ENCODE measurements at places on chromosomes 1 and 21.

- DNase-seq: no peak
Observed at GRCh38 chr1:94804442-94804837, 15.7 kb upstream of the SLC44A3 start.

DNA sequence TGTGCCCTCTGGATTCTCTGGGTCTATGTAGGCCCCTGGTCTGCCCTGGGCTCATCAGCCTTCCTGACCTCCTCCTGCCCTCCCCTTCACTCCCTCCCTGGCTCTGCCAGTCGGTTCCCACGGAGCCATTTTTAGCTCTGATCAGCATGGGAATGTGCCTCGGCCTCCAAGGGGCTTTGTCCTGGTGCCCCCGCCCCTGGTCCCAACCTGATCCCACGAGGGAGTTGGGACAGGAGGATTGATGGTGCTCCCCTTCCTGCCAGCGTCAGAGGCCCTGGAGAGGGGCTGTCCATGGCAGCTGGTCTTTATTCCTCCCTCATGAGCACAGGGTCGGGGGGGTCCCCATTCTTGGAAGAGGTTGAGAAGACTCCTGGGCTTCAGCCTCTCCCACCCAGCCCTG is 24.9 kb downstream of the ETNK2 start:
- DNase-seq: no peak

- no peak for DNase-seq
Observed at GRCh38 chr21:42395905-42396651, at the start of gene TMPRSS3. Gene TMPRSS3 (minus strand): TSS chr21:42396052. CDS start chr21:42395417, 635 bp downstream.

- no peak for DNase-seq
Observed at GRCh38 chr1:33634806-33635205, 162.4 kb downstream of the ZSCAN20 start.

GRCh38 chr1:30715216-30715615 is 8.2 kb downstream of the MATN1 start:
- no peak for DNase-seq

GRCh38 chr21:40351006-40351405 is 483.8 kb downstream of the PCP4 start:
- DNase-seq: no peak

DNA sequence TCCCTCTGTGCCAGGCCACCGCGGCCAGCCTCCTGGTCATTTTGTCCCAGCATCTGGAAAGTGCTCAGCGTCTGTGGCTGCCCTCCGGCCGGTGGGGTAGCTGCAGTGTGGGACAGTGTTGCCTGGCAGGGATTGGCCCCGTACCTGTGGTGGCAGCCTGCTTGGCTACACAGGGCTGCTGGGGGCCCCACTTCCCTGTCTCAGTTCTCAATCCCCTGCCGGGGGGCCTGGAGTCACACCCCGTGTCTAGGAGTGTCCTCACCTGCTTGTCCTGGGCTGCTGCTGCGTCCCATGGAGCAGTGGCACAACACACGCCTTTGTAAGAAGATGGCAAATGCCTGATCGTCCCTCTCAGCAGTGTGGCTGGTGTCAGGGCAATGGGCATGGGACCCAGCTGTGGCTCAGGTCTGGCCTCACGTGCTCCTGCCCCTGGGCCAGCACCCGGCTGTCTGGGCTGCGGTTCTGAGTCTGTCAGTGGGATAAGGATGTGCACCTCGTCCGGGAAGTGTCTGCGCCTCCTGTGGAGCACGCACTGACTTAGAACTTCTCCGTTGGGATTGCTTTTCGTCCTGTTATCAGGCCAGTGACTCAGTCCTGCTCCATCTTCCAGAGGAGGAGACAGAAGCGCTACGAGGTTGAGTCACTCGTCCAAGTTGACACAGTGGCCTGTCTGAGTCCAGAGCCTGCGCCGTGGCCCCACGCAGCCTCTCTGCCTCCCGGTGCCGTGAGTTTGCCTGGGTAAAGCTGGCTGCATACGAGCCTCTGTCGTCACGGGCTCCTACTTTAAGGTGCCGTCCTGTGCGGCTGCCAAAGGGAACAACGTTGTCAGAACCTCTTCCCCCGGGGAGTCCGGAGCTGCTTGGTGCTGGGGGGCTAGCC is 41.0 kb downstream of the CRYAA start:
- no peak for DNase-seq

DNA sequence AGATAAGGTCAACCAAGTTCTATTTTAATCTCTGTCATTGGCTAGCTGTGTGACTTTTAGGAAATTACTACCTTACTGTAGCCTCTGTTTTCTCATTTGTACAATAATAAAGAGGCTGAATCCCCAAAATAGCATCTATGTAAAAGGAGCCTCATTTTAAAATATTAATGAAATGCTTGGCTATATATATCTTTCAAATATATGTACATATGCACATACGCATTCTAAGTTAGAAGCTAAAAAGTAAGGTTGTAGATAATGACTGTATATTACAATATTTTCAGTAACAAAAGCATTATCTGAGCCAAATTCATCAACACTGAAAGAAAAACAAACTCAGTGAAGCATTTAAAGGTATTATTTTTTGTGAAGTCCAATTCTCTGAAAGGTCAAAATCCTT is 44.6 kb downstream of the TYW3 start:
- no peak for DNase-seq

DNA sequence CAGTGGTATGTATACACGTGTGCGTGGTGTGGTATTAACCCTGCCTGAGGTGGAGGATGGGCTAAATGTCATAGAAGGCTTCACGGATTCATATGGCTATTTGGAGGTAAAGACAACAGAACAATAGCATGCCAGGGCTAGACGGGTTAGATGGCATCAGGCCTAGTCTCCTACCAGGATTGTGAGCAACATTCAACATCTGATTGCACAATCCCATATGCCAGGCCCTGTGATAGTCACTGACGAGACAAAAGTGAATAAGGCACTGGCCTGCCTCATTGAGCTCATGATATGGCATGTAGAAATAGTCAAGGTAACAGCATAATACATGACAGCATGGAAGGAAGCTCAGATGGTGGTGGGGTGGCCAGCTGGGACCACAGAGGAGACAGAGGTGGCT is 167.1 kb upstream of the BEND5 start:
- DNase-seq: no peak

DNA sequence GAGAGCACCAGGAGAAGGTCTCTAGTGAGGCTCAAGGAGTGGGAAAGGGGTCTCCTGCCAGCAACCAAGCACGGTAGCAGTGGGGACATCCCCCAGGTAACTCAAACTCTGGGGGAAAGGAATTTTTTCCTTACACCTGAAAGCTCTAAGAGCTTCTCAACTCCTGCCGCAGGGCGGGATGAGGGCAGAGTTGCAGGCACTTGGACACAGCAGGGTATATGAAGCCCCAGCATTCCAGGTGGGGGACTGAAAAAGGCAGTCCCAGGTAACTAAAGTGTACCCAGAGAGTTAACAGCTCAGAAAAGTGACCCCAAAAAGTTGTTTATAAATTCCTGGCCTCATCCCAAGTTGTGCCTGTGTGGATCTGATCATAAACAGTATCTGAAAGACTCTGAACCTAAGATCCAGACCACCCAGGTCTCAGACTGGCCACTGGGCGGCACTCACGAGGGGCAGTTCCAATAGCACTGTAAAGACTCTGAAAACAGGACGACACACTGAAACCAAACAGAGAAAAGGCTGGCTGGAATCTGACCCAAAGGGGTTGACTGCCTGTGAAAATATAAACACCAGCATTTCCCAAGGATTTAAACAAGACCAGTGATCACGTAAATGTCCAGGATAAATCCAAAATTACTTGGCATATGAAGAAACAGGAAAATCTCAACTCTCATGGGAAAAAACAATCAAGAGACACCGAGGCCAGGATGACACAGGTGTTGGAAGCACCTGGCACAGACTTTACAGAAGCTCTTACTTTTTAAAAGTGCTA is 47.5 kb downstream of the HSF2BP start:
- no peak for DNase-seq

DNA sequence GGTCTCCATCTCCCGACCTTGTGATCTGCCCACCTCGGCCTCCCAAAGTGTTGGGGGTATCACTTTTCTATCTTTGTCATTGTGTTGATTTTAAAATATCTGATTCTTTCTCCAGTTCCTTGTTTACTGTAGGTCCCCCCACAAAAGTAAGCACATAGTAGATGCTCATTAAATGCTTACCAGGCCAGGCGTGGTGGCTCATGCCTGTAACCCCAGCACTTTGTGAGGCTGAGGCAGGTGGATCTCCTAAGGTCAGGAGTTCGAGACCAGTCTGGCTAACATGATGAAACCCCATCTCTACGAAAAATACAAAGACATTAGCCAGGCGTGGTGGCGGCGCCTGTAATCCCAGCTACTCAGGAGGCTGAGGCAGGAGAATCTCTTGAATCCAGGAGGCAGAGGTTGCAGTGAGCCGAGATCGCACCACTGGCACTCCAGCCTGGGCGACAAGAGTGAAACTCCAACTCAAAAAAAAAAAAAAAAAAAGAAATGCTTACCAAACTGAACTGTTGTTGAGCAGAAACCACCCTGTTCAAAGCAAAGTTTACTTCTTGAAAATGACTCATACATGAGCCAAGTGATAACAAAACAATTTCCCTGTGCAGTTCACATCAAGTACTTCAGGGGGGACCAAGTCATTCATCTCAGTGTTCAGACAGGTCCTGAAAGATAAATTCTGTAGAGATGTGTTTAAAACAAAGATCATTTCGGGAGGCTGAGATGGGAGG is 24.3 kb upstream of the NID1 start:
- no peak for DNase-seq

DNA sequence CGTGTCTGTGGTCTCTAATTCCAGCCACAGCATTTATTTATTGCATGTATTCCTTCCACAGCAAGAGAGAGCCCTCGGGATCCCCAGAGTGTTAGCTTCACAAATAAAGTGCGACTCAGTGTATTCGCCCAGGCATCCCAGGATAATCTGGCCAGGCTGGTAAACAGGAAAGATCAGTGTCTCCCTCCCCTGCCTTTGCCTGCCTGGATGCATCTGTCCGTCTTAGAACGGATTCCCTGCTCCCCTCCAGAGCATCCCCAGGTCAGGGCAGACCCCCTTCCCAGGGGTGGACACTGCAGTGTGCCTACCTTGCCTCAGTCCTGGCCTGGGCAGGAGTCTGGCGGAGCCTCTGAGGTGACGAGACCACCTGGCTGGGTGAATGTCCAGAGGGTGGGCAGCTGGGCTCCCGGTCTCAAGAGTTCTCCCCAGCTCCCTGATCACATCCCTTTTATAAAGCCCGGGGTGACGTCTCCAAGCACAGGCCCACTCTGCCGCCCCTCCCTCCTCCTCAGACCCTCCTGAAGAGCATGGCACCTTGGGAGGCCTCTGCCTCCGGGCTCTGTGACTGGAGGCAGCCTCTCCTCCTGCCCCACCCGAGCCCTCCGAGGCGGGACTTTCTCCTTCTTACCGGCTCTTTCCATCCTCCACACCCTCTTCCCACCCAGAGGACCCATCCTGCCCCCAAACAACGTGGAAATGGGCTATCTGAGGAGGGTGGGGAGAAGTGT is at the start of gene KISS1:
Gene KISS1, minus strand, starts transcription at position 424 of the 728 bp plus-strand sequence. CDS start 3,615 bp downstream, outside the sequence.
- no peak for DNase-seq

GRCh38 chr1:53362270-53362669 is 34.4 kb upstream of the LRP8 start:
- DNase-seq: no peak

DNA sequence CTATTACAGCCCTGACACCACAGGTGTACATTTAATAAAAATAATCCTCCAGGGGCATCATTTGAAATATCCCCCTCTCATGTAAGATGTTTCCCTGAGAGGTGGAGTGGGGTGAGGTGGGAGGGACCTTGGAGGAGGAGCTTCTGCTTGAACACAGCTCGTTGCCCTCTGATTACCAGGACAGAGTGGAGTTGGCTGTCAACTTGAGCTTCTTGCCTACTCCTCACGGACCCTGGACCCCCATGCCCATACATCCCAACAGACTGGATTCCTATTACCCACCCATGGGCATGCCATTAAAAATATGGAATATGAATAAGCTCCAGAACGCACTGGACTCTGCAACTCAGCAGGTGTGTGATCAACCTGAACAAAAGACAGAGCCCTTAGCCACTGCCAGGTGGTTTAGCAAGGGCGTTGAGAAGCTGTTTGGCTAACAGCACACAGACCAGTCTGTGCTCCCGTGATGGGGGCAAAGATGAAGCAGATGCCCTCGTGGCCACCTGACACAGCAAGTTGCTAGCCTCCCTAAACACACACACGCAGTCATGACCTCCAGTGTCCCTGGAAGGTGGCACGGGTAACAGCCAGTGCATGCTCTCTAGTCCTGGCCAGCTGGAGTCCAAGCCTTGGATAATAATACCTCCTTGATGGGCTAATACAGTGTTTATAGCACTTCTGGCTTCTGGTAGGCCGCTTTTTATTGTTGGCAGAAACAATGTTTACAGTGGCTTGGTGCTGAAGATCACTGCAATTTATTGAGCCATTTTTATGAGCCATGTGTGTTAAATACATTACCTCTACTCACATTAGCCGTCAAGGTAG is 155.0 kb downstream of the TOMM20 start:
- DNase-seq: no peak

GRCh38 chr1:25699500-25700143 is 83.0 kb downstream of the MAN1C1 start:
- no peak for DNase-seq

DNA sequence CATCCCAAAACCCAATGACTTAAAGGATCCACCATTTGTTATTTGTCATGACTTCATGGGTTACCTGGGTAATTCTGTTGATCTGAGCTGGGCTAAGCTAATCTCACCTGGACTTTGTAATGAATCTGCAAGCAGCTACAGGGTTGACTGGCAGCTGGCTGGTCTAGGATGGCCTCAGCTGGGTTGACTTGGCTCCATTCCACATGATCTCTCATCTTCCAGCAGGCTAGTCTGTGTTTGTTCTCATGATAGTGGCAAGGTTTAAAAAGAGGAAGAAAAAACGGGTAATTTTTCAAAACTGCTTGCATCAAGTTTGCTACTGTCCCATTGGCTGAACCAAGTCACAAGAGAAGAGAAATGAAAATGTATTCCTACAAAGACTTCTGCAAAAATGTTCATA is 24.8 kb upstream of the ZMYM4 start:
- DNase-seq: no peak

GRCh38 chr1:115781851-115782250 is 13.3 kb upstream of the CASQ2 start:
- no peak for DNase-seq

GRCh38 chr21:42302794-42303193 is 12.4 kb downstream of the TFF3 start:
- no peak for DNase-seq

- DNase-seq: no peak
Observed at GRCh38 chr1:197468543-197469175, 200.6 kb downstream of the CRB1 start.

GRCh38 chr1:212857992-212858460 is at the start of gene FLVCR1:
Gene FLVCR1 (plus strand): TSS chr1:212858275. CDS start chr1:212858453, 178 bp downstream.
- DNase-seq: peak; percentile 72

- DNase-seq: no peak
Observed at GRCh38 chr1:30908696-30909364, at the start of gene SDC3. Gene SDC3 (minus strand): TSS chr1:30908758. CDS start chr1:30908586, 172 bp downstream.

DNA sequence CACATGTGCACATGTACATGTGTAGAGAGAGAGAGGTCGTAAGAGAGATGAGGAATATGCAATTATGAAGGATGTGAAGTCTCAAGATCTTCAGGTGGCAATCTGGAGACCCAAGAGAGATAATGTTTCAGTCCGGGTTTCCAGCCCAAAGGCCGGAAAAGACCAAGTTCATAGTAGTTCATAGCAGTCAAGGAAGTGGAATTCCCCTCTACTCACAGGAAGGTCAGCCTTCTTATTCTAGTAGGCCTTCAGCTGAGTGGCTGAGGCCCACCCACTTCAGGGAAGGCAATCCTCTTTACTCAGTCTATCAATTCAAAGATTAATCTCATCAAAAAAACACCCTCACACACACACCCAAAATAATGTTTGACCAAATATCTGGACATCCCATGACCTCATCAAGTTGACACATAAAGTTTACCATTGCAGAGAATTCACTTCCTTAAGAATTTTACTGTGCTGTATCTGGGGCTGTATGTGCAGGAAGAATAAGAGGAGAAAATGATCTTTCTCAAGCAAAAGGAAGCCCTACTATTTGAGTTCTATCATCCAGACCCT is 114.6 kb downstream of the TNFSF18 start:
- no peak for DNase-seq

All from GM04503 (cell line).